ENCODE measurements at places on chromosomes 6 and 20.

DNA sequence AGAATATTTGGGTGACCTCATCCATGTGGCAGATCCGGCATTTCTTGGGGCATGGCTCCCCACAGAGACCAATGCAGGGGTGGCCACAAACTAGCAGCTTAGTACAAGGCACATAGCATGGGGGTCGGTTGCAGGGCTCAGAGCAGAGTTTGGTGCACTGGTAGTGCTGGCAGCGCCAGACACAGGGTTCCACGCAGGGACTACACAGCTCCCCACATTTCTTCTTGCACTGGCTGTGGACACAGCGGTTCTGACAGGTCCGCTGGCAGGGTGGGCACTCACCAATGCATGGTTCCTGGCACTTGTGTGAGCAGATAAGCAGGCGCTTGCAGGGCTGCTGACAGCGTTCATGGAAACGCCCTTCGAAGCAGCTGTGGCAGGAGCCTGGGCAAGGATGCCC lies 29.1 kb downstream of the DDX27 start:
- DNase-seq: no peak

GRCh38 chr20:52010541-52010940 lies 181.0 kb downstream of the ZFP64 start:
- no peak for DNase-seq

DNA sequence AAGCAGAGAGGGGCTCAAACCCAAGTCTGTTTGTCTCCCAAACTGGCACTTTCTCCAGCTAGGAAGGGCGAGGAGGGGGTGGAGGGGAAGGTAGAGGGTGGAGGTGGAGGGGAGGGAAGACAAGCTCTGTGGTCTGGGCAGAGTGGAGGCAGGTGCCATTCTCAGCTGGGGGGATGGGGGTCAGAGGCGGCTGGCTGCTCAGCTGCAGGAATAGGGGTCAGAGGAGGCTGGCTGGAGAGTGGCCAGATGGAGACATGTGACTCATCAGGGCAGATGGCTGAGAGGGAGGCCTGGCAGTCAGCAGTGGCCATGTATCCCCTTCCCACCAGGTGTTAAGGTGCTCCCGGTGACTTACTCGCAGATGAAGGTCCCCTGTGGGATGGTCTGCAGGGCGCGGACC lies 3.5 kb upstream of the SLC44A4 start:
- DNase-seq: no peak

- DNase-seq: no peak
Measured at GRCh38 chr20:41176711-41177552, 39.6 kb downstream of the PLCG1 start.

- DNase-seq: no peak
Measured at GRCh38 chr6:101747716-101748115, 354.2 kb downstream of the GRIK2 start.

DNA sequence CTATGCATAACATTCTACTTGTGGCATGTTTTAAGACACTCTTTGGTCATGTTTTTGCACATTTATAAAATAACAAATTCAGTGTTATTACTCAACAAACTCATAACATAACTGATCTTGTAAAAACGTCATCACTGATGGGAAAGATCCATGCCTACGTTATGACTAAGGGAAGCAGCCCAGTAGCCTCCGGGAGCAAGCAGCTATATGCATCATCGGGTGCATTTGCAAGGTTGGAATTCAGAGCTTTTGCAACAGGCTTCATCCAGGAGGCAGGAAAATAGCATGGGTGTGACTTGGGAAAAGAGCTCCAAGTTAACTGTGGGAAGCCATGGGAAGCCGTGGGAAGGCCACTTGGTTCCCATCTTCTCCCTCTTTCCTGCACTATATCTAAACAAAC lies 271.6 kb upstream of the SGK1 start:
- no peak for DNase-seq
